ENCODE measurements at places on chromosomes 4 and X.

DNA sequence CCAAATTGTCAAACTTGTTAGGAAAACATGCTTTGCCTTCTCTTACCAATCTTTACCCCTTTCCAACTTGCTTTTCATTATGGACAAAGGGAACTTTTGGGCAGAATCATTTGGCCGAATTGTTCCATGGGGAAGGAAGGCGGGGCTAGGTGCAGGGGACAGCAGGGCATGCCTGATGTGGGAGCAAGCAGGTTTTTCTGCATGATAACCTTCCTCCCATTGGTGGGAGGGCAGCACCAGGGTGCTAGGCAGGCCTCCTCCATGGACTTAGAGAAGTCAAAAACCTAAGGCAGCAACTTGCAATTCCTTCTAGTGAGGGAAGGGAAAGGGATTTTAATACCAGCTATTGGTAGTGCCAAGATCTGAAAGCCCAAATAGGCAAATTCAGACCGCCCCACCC, 260.5 kb downstream of the MAPK10 start:
- DNase-seq = no peak

GRCh38 chrX:17328837-17329236, 46.2 kb upstream of the NHS start:
- no peak for DNase-seq

- DNase-seq = no peak
Observed at GRCh38 chr4:17164666-17165065, 266.2 kb upstream of the LDB2 start.

- no peak for DNase-seq
Observed at GRCh38 chrX:10112510-10112909, 44.3 kb upstream of the CLCN4 start.

GRCh38 chrX:68832101-68832416, 3.2 kb downstream of the EFNB1 start:
- DNase-seq = no peak

Measured in stimulated activated CD8-positive, alpha-beta memory T cell treated with anti-CD3 and anti-CD28 coated beads, Interleukin-2, amount 100 ng/mL, for 1 hour (primary cell).